ENCODE measurements at places on chromosomes 6 and 20.

DNA sequence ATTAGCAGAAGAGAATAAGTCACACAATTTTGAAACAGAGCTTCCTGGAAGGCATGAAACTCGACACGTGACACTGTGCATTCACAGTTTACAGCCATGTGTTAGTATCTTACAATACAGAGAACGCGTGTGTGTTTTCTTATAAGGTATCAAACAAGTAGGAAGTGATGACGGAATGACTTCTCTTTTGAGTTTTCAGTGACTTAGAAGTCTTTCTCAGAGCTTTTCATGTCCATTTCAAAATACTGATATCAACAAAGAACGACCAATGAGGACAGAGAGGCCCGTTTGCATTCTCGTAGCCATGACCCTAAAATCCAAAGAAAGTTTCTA is 36.6 kb upstream of the DUSP22 start:
- DNase-seq = no peak

GRCh38 chr6:111573131-111573883 is 32.4 kb downstream of the TRAF3IP2 start:
- DNase-seq = no peak

DNA sequence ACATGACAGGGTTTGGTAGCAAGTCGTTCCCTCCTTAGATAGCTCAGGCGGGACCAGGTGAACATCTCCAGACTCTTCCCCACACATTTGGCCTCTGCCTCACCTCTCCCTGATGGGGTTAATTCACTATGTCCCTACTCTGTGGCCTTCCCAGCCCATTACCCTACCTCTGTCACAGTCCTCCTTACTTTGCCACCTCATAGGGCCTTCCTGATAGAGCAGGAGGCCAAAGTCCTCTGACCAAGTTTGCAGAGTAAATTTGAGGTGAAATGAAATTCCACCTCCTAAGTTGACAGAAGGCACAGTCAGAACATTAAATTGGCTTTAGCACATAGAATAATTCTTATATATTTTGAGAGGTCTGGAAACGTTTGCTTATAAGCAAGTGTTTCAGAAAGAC is 53.1 kb upstream of the ARMC2 start:
- DNase-seq = no peak

- DNase-seq = no peak
These were observed 25.5 kb upstream of the ITCH start for GRCh38 chr20:34337544-34337943.

- no peak for DNase-seq
These were observed 393.8 kb upstream of the ID4 start for GRCh38 chr6:19443411-19443810.

- DNase-seq = no peak
These were observed 285.0 kb upstream of the RNF24 start for GRCh38 chr20:4300401-4300800.

- no peak for DNase-seq
These were observed 587 bp downstream of the IP6K3 start for GRCh38 chr6:33746036-33746600.
